Left ventricle myocardium inferior (tissue), 1 donor: ENCODE measurements at places on chromosomes 1 and 21.
A peak's percentile ranks its signal among the peaks of the same experiment; 100 is the strongest.

GRCh38 chr1:211537253-211537652 lies 41.7 kb downstream of the SLC30A1 start:
- DNase-seq, result no peak
- peaks cover 18% of the 10 kb centered on the region for H3K4me1 ChIP-seq
- H3K4me3 ChIP-seq, result no peak overlapping the region

DNA sequence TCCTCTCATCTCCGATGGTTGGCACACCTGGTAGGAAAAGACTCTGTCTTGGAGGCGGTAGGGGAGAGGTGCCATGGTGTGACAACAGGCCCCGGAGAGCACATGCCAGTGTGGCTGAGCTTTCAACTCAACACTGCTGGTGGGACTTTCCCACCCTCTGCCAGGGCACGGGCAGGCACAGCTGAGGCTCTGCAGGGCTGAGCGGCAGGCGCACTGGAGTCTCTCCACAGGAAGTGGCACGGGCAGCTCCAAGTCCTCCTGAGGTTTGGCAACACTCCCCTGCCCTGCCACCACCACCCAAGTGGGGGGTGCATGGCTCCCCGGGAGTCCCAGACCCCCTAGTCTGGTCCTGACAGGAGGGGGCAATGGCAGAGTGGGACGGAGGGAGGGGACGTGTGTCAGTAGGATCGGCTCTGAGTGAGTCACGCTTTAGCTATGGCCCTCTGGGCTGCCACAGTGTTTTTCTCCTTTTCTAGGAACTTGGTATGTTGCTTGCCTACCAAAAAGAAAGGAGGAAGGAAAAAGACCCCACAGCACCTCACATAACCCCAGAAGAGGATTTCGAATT lies 27.3 kb upstream of the EVA1B start:
- no peaks in the 10 kb centered on the region for H3K27me3 ChIP-seq
- H3K27ac ChIP-seq, result peak overlapping the region; percentile 64
- DNase-seq, result no peak
- H3K4me3 ChIP-seq, result no peak overlapping the region

DNA sequence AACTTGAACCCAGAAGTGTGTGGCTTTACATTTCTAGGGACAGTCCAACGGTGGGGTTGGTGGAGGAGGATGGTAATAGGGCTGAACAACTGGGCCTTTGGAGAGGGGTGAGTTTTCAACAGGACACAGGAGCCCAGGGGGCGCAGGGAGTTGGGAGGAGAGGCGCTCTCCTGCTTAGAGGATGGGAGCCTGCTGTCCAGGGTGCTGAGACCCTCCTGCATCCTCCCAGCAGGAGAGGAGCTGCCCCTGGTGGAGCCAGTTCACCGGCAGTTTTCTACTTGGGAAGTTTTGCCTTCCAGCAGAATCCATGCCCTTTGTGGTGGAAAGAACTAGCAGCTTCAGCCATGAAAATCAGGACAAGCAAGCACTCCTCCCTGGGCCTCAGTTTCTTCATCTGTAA lies 8.6 kb downstream of the KCNC4 start:
- no peak overlapping the region for H3K27ac ChIP-seq
- no peak for DNase-seq
- H3K4me3 ChIP-seq, result no peak overlapping the region

DNA sequence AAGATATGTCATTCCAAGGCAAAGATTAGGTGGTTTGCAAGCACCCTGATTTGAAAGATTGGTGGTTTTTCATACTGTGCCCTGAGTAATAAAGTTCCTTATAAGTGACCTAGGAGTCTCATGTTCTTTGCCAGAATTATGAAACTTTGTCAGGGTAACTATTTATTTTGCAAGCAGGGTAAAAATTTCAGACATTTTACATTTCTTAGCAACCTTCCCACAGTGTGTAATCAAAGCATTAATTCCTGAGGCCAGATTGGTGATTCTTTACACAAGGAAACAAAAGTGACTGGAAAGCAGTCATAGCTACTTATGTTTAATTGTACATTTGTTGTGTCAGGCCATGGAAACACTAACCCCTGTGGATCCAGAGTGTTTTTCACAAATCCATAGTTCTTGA lies 998.0 kb upstream of the B3GALT2 start:
- H3K4me3 ChIP-seq, result no peak overlapping the region
- no peak for DNase-seq
- no peaks in the 10 kb centered on the region for H3K27me3 ChIP-seq
- H3K36me3 ChIP-seq, result no peaks in the 10 kb centered on the region
